LHCN-M2 (cell line): ENCODE measurements at places on chromosomes 1 and 21.

- no peak for DNase-seq
These were observed 2569.4 kb upstream of the TPTE start for GRCh38 chr21:7951854-7952519.

- no peak for DNase-seq
These were observed 201.6 kb downstream of the RWDD3 start for GRCh38 chr1:95435611-95436010.

GRCh38 chr1:209648931-209649776 lies 3.1 kb downstream of the LAMB3 start:
- peak; percentile 94 for DNase-seq

GRCh38 chr1:157781048-157781447 lies 4.1 kb upstream of the FCRL2 start:
- DNase-seq = no peak

- DNase-seq = peak; percentile 51
These were observed 26.0 kb upstream of the KCNK2 start for GRCh38 chr1:215056584-215056983.

DNA sequence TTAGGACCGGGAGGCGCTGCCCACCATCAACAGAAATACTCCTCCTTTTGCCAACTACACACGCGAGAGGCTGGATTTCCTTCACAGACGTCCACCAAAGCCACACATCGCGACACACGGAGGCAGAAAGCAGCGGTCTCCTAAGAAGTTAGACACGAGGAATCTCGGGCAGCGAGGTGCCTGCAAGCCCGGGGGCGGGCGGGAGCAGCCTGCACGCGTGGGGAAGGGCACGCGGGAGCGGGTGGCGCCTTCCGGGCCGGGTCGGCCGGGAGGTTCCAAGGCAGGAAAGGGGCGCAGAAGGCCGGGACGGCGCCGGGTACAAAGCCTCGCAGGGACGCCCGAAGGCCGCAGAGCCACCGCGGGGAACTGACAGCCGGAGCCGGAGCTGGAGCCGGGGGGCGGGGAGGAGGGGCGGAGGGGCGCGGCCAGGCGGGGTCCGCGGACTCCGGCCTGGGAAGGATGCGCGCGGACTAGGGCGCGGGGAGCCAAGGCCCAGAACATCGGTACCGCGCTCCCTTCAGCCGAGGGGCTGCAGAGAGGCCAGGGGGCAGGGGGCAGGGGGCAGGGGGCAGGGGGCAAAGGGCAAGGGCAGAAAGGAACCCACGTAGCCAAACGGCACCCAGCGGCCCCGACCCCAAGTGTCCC lies 722 bp downstream of the NPHP4 start:
- DNase-seq = no peak
